ENCODE measurements at places on chromosomes 16 and 17. TPM values are rescaled to one million over a fixed set of nuclear protein-coding genes. Genes with fewer than 3 reads are reported as not detected.

TPSD1 gene
- total RNA-seq = not detected

SMIM5 gene
- not detected for total RNA-seq

IRX5 gene
- 0.72 TPM for total RNA-seq

C17orf50 gene
- not detected for total RNA-seq

OGFOD1 gene
- total RNA-seq = 40.3 TPM

GNGT2 gene
- total RNA-seq = not detected

PLA2G10 gene
- total RNA-seq = not detected

GNG13 gene
- not detected for total RNA-seq

CCR7 gene
- total RNA-seq = not detected

TP53TG3D gene
- 2.2 TPM for total RNA-seq

ATAD5 gene
- 0.36 TPM for total RNA-seq

KRTAP4-6 gene
- not detected for total RNA-seq

RNF227 gene
- total RNA-seq = 1.1 TPM

CCL16 gene
- not detected for total RNA-seq

RPA1 gene
- 12.3 TPM for total RNA-seq

CD300E gene
- total RNA-seq = not detected

PRSS22 gene
- not detected for total RNA-seq

AGRP gene
- total RNA-seq = not detected

EFNB3 gene
- total RNA-seq = 7.0 TPM

TMEM88 gene
- not detected for total RNA-seq

ALOXE3 gene
- total RNA-seq = not detected

MLST8 gene
- 45.2 TPM for total RNA-seq

RRAD gene
- total RNA-seq = 0.49 TPM

PPP1R27 gene
- total RNA-seq = not detected

CSH2 gene
- not detected for total RNA-seq

APOBR gene
- total RNA-seq = not detected

PRPSAP1 gene
- total RNA-seq = 30.7 TPM

WNT3 gene
- total RNA-seq = 0.16 TPM

ZNF469 gene
- total RNA-seq = 7.0 TPM

DLX3 gene
- total RNA-seq = not detected

ALDH3A1 gene
- 1.1 TPM for total RNA-seq

TP53TG3C gene
- not detected for total RNA-seq

C16orf74 gene
- 7.9 TPM for total RNA-seq

ITGB3 gene
- total RNA-seq = 12.8 TPM

P2RX1 gene
- 0.49 TPM for total RNA-seq

C17orf100 gene
- total RNA-seq = 1.6 TPM

TMEM170A gene
- 11.2 TPM for total RNA-seq
